Cardiac ventricle fibroblast (primary cell): ENCODE measurements at places on chromosomes 16 and 17. TPM values are rescaled to one million over a fixed set of nuclear protein-coding genes. Genes with fewer than 3 reads are reported as not detected.

ZFPM1 gene
- total RNA-seq: 1.4 and 3.0 TPM in 2 replicates

MT4 gene
- total RNA-seq: not detected in 2 replicates

ZMYND15 gene
- total RNA-seq: 0.44 and 1.4 TPM in 2 replicates

LITAFD gene
- not detected in 2 replicates for total RNA-seq

CACNG1 gene
- total RNA-seq: not detected in 2 replicates

DHX58 gene
- 10.2 and 11.9 TPM in 2 replicates for total RNA-seq

VMO1 gene
- 0.94 and 5.2 TPM in 2 replicates for total RNA-seq

SLC16A11 gene
- total RNA-seq: not detected in 2 replicates

SLC6A2 gene
- total RNA-seq: not detected in 2 replicates

ARL2BP gene
- total RNA-seq: 50.4 and 69.6 TPM in 2 replicates

SETD1A gene
- total RNA-seq: 5.2 and 6.2 TPM in 2 replicates
